ENCODE measurements at places on chromosomes 7 and 10.

- DNase-seq: no peak
These were observed 29.5 kb downstream of the BAG3 start for GRCh38 chr10:119680650-119681081.

DNA sequence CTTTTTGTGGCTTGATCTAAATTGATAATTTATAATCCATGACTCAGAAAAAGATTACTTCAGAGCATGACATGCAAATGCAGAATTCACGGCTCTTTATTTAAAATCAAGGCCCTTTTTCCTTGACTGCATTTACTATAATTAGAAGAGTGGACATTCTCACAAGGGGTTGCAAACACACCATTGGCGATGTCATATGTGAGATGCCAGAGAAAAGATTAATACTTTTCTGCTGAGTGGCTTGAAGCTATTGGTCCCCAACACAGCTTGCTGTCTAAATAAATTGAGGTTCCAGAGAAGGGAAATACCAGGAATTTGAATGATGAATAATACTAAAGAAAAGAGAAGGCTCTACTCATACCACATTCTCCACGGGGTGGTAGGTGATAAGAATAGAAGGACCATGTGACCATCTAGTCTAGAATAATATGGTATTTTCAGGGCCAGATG lies 78.7 kb upstream of the ARID5B start:
- DNase-seq: no peak

- no peak for DNase-seq
These were observed 115.5 kb downstream of the LMBR1 start for GRCh38 chr7:156777364-156778069.

DNA sequence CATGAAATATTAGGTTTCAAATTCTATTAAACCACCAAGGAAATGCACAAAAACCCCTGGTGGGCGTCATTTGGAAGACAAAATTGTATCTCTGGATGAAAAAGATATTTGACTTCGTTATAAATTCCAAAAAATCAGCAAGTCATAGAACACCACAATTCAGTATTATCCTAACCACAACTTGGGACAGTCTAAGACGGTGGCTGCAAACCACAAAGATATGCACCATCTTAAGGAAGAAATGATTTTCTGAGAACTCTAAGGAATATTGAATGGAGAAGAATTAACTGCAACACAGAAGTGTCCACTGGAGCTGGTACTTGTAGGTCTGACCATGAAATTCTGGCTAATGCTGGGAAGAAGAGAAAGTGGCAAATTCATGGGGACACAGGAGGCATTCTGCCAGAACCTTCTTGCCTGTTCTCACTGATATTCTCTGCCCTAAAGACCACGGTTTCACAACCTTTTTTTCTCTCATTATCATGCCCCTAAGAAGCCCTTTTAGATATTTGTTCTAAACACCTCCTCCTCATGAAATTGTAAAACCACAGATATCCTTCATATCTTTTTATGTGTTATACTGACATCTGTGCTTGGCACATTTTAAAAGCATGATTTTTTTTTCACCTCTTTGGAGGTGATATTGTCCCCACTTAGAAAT lies 92.9 kb downstream of the SFMBT2 start:
- DNase-seq: no peak

DNA sequence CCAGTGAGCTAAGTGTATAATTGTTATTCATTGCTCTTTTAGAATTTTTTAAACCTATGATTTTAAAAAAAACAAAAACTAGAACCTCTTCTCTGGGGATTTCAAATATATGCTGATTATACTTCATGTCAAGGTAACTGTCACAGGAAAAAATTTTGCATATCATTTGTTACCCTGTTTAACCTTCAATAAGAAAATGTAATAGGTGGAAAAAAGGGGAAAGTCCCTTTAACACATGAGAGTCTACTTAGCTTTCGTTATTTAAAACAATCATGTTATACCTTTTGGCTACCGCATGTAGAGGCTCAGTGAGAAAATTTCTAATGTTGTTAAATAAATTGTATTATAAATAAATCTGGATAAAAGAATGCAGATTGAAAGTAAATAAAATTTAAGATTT lies 190.1 kb upstream of the AKR1E2 start:
- DNase-seq: peak; percentile 11

Data from NCI-H526 treated with DMSO at 0.1 percent for 48 hours (cell line).